ENCODE measurements at places on chromosomes 16 and 17. TPM values are rescaled to one million over a fixed set of nuclear protein-coding genes. Genes with fewer than 3 reads are reported as not detected.
A peak's percentile ranks its signal among the peaks of the same experiment; 100 is the strongest.

Gene RAB40B
- 3.6 TPM for total RNA-seq

GRCh38 chr17:60729854-60730253 is 52.2 kb downstream of the BCAS3 start:
- DNase-seq: no peak

- DNase-seq: no peak
Observed at GRCh38 chr16:88923450-88923849, 53.6 kb downstream of the CBFA2T3 start.

Gene TBC1D3G
- total RNA-seq: not detected

Gene GNG13
- total RNA-seq: not detected

Gene CMTM2
- total RNA-seq: not detected

GRCh38 chr17:72901657-72902056 is 190.8 kb downstream of the SLC39A11 start:
- peak; percentile 76 for DNase-seq

DNA sequence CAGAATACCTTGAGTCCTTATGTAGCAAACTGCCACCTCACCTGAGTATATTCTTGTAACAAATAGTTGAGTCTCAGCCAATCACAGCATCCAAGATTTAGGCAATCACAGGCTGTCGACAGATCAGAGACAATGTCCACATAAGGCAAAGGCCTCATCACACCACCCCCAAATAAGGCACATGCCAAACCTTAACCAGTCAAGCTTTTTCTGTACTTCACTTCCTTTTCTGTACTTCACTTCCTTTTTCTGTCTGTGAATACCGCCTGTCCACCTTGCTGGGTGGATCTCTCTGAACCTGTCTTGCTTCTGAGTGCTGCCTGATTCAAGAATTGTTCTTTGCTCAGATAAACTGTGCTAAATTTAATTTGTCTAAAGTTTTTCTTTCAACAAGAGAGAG is 210.4 kb upstream of the N4BP1 start:
- DNase-seq: no peak

- DNase-seq: no peak
Observed at GRCh38 chr17:82858376-82859126, 18.7 kb upstream of the ZNF750 start.

GRCh38 chr16:48446534-48446920 is 61.3 kb upstream of the SIAH1 start:
- no peak for DNase-seq

- no peak for DNase-seq
Observed at GRCh38 chr16:86355951-86356350, 154.4 kb upstream of the FOXF1 start.

Gene PRR35
- 0.18 TPM for total RNA-seq

DNA sequence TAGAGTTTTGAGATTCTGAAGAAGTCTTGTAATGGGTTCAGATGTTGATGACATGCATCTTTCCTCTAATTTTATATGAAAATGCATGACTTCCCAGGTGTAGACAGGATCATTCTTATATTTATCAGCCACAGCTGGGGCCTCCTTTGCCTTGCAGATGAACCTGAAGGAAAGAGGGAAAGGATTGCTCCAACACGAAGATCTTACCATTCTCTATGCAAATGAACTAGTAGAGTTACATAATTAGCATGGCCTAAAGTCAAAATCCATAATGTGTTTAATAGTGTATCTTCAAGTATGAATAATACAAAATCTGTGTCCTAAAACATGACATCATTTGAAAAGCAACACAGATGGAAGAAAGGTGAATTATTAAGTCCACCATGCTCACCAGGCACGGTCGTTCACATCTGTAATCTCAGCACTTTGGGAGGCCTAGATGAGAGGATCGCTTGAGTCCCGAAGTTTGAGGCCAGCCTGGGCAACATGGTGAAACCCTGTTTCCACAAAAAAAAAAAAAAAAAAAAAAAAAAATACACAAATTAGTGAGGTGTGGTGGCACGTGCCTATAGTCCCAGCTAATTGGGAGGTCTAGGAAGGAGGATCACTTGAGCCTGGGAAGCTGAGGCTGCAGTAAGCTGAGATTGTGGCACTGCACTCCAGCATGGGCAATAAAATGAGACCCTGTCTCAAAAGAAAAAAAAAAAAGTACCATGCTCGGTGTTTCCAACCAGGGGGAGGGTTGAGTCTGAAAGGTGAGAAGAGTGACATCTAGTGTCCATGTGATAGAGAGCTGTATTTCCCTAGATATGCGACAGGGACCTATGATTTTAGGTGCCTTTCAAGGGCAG is 6.3 kb downstream of the VWA3A start:
- peak; percentile 50 for DNase-seq

Gene ZNF830
- 17.2 TPM for total RNA-seq

DNA sequence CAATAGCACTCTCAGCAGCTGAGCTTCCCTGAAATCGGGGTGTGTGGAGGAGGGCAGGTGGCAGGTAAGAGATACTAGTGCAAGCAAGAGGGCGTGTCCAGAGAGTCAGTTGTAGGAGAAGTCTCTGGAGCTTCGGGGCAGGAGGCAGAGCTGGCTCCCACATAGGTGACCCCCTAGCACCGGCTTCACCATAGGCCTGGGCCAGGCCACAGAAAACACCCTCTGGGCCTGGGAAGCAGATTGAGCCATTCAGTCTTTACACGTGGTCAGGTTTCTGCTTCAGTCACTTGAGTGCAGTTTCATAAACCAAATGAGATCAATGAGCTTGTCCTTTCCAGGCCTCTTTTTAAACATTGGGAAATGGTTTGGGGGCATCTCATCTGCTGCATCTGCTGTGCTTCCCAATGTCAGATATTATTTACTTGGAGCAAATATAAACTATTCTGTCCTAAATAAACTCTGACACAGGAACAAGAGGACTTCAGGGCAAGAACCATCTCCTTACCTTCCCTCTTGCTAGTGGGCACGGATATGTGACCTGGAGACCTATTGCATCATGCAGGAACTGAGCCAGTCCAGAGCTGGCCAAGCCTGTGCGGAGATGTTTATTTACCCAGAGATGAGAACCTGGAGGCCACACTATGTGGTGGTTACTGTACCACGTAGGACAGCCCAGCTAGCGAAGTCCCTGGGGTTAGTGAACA is 16.1 kb downstream of the CCR7 start:
- no peak for DNase-seq

DNA sequence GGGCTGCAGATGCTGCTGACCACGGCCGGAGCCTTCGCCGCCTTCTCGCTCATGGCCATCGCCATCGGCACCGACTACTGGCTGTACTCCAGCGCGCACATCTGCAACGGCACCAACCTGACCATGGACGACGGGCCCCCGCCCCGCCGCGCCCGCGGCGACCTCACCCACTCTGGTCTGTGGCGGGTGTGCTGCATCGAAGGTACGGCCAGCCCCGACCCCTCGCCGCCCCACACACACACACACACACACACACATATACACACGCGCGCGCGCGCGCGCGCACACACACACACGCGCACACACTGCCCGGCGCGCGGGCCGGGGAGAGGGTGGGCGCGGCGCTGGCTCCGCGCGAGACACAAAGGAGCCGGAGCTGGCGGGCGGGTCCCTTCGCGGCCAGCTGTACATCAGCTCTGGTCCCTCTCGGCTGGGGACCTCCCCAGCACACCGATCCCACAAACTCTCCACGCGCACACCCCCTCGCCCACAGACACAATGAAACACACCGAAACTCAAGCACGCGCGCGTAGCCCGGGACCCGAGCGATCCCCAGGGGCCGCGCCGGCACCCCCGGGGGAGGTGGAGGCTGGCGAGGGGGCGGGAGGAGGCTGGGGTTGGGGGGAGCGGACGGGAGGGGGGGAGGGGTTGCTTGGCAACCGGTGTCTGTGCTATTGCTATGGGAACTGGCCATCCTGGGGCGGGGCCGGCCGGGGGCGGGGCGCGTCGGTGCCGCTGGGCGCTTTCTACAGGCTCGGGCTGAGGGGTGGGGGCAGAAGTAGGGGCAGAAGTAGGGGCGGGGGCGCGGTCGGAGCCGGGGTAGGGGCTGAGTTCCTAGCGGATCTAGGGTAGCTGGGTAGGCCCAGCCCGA is 658 bp downstream of the CACNG4 start:
- peak; percentile 28 for DNase-seq
